Putamen (tissue), 1 donor: ENCODE measurements at places on chromosomes 4 and X.

DNA sequence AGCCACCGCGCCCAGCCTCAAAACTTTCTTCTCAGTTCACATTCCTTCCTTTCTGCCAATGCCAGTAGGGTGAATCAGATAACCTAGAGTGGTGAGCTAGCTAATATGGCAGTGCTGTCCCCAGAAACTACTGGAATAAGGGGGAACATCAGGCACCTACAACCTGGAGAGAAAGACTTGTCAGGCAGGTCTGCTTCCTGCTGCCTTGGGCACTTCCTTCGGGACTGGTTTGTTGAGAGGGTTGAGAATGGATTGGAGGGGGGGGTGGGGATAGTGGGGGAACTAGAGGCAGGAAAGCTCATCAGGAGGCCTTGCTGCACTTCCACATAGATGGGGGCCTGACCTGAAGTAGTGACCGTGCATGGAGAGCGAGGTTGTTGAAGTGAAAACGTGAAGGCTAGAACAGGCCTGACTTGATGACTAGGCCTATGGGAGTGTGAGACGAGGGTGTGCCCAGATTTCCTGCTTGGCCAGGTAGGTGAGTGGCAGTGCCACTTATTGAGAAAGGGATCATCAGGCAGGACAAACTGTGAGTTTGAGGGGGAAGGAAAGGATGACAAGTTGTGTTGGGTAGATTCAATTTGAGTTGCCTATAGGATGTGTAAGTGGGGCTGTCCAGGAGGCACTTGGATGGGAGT is 33.4 kb downstream of the SLC25A5 start:
- no peak for DNase-seq

GRCh38 chr4:171629737-171630136 is 183.5 kb upstream of the GALNTL6 start:
- no peak for DNase-seq

GRCh38 chrX:12412561-12412960 is 274.3 kb downstream of the FRMPD4 start:
- no peak for DNase-seq

DNA sequence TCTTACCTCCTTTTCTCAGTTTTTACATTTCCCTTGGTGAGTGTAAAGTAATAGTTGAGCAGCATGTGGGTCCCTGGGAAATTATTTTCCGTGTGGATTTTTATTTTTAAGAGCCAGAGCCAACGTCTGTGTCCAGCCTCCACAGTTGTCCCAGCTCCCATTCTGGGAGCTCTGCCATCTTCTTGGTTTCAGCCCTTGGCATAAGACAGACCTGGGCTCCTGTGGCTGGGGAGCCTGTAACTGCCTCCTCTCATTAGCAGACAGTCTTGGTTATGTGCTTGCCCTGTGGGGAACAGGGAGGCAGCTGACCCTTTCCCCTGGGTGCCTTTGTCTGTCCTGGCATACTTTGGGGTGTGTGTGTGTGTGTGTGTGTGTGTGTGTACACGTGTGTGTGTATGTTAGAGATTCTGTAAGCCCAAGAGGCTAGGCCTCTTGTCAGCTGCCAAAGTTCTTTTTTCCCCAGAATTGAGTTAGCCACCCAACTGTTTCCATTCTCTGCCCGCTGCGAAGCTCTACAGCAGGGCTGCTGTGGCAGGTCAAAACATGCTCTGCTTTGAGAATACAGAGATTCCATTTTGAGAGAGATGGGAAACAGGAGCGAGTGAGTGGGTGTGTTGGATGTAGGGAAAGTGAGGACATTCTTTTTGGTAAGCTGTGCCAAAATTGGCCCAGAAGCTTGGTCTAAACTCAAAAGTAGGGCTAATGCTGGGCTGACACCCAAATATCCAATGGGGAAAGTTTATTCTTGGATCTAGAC is 140.7 kb downstream of the TMEM164 start:
- no peak for DNase-seq

DNA sequence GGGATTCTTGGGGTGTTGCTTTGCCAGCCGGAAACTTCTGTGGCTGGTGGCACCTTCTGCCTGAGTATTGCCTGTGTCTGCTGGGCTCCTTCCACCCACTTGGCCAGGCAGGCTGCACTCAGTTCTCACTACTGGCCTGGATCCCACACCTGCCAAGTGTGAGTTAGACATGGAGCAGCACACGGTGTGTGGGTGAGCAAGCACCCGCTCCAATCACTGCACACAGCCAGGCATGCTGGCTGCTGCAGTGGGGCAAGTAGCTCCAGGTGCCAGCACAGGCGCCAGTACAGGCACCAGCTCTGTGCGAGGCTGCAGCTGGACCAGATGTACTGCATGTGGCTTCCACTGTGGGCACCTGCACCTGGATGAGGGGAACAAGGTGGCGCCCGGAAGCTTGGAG is 23.9 kb downstream of the DCUN1D4 start:
- DNase-seq = no peak
